SHP77 treated with DMSO at 0.1 percent for 48 hours (cell line): ENCODE measurements at places on chromosomes 3 and 15.

DNA sequence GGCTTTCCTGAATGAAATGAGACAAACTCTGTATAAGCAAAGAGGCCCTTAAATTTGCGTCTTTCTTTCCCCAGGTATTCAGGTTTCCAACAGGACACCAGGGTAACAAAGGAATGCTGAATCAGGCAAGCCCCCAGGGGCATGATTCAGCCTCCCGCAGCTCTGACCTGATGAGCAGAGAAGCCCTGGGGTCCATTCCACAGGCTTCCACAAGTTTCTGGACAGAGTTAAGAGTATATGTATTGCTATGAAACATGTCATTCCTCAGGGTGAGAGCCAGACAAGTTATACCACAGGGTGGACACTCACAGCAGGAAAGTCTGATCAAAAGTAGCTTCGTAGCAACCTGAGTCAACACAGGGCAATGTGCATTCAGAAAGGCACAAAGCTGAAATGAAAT lies 68.1 kb upstream of the CTNNB1 start:
- no peak for DNase-seq

- no peak for DNase-seq
Measured at GRCh38 chr3:83765956-83766355, 1192.8 kb upstream of the CADM2 start.

- no peak for DNase-seq
Measured at GRCh38 chr3:55170444-55170843, 242.6 kb upstream of the LRTM1 start.

DNA sequence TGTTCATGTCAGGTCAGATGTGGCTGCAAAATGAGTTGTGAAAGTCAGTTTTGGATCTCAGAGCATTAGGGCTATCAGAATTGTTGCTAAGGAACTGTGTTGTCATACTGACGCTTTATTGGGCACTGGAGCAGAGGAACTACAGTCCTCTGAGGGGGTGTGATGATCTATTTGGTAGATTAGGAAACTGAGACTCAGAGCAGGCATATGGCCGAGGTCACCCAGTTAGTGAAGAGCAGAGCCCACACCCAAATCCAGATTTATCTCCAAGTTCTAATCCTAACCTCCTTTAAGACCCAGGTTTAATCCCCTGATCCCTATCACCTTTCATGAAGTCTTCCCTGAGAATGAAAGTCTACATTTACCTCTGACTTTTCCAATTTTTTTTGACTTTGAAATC lies 25.6 kb upstream of the GLCE start:
- DNase-seq = no peak

DNA sequence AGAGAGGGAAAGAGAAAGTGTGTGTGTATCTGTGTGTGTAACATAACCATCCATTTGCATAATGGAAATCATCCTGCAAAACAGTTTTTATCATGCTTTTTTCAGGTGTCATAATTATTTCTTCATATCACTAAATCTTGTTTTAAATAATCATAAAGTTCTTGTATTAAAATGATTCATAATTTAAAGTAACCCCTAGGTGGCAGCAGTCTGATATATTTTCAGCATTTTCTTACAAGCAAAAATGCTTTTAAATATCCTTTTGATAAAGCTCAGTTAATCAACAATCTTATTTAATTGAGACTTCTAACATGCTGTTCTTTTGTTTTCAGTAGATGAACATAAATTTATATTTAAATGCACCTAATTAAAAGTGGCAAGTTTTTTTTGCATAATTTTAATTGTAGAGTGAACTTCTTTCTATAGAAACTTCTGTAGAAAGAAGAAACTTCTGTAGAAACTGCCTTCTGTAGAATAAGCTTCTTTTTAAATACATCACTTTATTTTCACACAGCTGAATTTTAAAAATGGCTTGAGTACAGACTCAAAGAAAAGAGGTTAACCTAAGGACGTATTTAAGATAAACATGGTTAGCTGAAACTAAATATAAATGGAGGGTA lies 72.5 kb downstream of the OPA1 start:
- DNase-seq = no peak

- DNase-seq = no peak
Measured at GRCh38 chr15:57313134-57313483, 63.2 kb upstream of the CGNL1 start.

DNA sequence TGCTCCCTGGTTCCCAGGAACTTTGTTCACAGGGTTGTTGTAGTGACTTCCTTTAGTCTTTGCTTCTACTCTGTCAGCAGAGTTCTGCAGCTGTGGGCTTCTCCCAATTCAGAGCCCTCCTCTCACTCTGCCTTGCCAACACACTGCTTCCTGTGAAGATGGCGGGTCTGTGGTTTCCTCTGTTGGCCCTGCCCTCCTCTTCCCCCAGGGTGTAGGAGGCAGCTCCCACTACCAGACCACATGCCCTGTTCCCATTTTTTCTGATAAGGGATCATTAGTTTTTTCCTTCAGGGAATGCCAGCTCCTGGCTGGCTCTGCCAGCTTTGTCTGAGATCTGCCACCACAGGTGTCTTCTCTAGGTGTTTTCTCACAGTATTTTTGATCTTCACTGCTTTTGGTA lies 12.7 kb downstream of the SPSB4 start:
- no peak for DNase-seq

- DNase-seq = no peak
Measured at GRCh38 chr3:36557021-36557707, 176.9 kb downstream of the STAC start.

DNA sequence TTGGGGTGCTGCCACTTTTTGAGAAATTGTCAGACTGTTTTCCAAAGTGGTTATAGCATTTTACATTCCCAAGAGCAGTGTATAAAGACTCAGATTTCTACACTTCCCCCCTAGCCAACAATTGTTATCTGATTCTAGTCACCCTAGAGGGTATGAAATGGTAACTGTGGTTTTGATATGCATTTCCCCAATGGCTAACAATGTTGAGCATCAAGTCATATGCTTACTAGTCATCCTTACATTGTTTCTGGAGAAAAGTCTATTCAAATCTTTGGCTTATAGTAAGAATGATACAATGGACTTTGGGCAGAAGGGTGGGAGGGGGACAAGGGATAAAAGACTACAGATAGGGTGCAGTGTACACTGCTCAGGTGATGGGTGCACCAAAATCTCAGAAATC lies 73.3 kb downstream of the CSNK1G1 start:
- no peak for DNase-seq

DNA sequence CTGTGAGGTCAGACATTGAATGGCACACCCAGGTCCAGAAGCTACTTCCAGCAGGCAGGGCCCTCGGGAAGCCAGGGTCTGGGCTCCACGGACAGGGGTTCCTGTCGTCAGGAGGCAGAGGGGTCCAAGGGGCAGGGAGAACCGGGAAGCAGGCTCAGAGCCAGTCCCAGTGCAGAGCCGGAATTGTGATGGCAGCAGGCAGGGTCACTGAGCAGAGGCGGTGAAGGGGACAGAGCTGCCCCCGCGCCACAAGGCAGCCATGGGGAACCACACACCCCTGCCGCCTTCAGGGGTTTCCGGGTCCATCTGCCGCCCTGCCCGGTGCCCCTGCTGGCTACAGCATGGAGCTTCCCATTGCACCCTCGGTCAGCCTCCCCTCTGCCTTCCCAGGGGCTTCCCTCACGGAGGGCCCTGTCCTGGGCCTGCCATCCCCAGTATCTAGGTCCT lies 136.9 kb downstream of the NSMCE3 start:
- DNase-seq = no peak

DNA sequence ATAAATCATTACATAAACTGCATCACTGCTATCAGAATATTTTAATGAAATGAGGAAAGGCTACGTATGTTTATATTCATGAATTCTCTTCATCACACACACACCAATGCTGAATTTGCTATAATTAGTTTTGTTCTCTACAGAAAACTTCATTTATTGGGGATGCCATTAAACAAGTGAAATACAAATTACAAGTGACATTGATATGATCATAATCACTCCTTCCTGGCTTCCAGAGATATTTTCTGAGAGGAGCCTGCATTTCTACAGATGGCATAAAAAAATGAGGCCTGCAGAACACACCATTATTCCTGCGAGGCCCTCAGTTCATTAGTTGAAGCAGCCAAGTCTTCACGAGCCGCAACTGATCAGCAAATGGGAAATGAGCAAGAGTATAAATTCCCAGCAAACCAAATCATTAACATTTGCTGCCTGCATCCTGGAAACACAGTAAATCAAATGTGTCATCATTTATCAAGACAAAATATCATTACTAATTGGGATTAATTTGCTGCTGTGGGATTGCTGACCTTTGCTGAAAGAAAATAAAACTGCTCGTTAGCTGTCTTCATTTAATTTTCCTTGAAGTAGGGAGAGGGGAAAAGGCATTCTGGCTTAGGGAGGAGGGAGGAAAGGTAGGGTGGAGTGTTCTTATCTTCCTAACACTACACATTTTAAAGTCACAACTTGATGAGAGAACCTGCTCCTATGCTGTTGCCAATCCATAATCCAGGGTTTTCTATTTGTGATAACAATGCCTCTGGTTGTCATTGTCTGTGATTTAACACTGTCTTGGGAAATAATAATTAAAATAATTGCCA lies 921.9 kb downstream of the SQOR start:
- DNase-seq = no peak

GRCh38 chr3:31253782-31254181 lies 278.9 kb upstream of the STT3B start:
- DNase-seq = no peak

DNA sequence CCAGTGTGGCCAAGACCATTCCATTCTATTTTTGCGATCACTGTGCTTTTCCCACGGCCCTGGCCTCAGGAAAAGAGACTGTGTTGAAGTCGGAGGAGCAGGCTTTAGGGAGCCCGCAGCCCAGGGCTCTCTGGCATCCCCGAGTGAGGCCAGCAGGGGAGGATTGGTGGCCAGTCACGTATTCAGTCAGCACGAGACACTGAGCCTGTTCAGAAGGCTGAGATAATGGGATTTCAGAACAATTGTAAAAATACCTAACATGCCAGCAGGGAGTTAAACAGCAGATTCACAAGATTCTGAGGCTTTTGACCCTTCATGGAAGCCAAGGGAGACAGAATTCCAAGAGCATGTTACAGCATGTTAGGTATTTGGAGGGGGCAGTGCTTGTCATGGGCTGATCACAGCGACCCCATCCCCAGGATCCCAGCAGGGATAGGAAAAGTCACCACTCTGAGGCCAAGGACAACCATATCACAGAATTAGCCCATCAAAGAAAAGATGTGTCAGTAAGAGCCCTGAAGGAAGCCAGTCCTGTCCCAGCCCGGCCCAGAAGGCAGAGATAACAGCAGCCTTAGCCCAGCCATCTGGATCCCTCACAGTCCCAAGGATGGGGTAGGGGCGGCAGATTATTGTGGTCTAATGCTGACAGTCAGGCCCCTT lies 40.6 kb downstream of the AMOTL2 start:
- no peak for DNase-seq

- no peak for DNase-seq
Measured at GRCh38 chr3:80238152-80238551, 470.4 kb upstream of the ROBO1 start.

GRCh38 chr3:63954182-63954581 lies 42.0 kb upstream of the SCAANT1 start:
- DNase-seq = no peak

- DNase-seq = no peak
Measured at GRCh38 chr15:81331600-81331999, 7.7 kb upstream of the STARD5 start.

DNA sequence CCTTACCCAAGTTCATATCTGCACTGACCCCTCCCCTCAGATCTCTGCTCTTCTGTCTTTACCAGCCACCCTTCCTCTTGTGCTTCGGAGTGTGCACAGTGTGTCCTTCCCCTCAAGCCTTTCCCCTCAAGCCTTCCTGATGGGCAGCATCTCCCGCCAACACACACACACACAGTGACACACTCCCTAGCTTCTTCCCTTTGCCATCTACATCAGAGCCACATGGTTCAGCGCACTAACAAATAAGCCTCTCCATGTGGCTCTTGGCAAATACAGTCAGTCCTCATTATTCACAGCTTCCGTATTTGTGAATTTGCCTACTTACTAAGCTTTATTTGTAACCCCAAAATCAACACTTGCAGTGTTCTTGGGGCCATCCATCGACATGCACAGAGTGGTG lies 37.5 kb downstream of the SH3BP5 start:
- no peak for DNase-seq

- no peak for DNase-seq
Measured at GRCh38 chr15:101543431-101543830, 53.9 kb upstream of the PCSK6 start.

DNA sequence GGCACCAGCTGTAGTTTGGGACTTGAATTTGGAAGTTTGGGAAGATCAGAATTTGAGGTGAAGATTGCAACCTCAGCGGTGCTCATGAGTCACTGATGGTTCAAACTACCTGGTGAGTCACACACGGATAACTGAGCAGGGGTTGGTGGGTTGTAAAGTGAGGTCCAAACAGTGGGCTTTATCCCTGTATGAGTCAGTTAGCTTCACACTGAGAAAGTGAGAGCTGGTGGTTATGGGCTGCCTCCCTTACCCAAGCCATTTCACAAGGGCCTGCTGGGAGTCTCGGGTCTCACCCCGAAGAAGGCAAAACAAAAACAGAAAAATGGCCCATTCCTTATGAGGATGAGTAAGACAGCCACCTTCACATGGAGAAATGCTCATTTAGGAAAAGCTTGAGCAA lies 77.0 kb downstream of the ITGA11 start:
- DNase-seq = no peak
